Vagina (tissue), 2 donors: ENCODE measurements at places on chromosomes 7 and 10.

DNA sequence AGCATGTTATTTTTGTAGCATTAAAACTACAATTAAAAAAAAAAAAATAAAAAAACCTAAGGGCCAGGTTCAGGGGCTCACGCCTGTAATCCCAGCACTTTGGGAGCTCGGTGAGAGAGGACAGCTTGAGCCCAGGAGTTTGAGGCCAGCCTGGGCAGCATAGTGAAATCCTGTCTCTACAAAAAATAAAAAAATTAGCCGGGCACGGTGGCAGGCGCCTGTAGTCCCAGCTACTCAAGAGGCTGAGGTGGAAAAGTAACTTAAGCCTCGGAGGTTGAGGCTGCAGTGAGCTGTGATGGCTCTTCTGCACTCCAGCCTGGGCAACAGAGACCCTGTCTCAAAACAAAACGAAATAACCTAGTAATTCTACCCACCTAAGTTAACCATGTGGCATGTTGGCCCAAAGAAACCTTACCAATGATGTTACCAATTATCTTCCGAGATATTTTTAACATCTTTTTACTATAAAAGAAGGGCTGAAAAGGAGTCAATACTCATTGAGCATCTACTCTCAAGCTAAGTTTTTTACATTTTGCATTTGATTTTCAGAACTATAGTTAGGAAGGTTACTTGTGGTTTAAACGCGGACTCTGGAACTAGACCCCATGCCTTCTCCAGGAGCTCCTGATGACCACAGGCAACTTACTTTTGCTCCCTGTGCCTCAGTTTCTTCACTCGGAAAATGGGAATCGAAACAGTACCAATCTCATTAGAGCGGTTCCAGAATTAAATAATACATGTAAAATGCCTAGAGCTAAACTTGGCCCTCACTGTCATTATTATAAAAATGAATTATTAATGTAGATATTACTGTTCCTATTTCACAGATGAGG is 1.4 kb downstream of the ITGB1 start:
- no peak for DNase-seq

- DNase-seq = no peak
Observed at GRCh38 chr10:7598771-7599170, 68.0 kb downstream of the ITIH5 start.

- no peak for DNase-seq
Observed at GRCh38 chr10:35781643-35782035, 139.5 kb upstream of the FZD8 start.

DNA sequence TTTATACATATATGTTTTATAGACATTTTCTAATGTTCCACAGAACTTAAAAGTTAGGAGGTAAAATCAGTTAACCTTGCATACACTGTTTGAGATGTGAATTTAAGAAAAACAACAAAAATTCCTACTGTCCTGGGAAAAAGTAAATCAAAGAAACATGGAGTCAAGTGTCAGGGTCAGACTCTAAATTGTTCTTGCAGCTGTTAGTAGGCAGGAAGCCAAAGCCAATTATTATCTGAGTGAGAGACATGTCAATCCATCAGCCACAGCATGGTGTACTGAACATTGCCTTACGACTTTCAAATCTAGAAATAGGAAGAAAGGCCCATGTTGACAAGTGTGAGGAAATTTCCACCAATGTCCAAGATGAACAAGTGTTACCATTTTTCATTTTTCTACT is 461.2 kb upstream of the MBL2 start:
- no peak for DNase-seq

- DNase-seq = no peak
Observed at GRCh38 chr10:125157505-125157904, 2.9 kb downstream of the CTBP2 start.

DNA sequence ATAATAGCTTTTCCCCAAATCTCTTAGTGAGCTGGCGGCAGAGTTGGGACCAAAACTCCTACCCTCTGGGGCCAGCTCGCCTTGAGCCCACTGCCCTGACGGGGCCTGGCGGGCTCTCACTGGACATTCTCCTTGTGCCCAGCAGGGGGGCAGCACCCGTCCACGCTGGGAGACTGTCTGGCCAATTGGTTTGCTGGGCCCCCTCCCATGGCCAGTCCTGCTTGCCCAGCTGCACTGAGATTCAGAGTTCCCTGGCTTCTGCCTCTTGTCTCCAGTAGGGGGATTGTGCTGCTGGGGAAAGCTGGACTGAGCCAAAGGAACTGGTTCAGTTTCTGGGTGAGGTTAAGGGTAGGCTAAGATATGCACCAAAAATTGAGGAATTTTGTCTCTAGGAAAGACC is 59.8 kb downstream of the RAMP3 start:
- peak; percentile 49 for DNase-seq

DNA sequence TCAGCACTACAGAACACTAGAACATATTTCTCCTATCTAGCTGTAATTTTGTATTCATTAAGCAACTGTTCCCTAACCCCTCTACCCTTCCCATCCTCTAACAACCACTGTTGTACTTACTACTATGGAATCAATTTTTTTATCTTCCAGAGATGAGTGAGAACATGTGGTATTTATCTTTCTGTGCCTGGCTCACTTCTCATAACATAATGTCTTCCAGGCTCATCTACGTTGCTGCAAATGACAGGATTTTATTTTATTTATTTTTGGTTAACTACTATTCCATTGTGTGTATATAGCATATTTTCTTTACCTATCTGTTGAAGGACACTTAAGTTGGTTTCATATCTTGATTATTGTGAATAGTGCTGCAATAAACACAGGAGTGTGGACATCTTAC is 200.9 kb upstream of the CHRM2 start:
- no peak for DNase-seq

GRCh38 chr10:24010436-24010970 is 198.4 kb upstream of the KIAA1217 start:
- no peak for DNase-seq

GRCh38 chr10:133318494-133319127 is 9.9 kb downstream of the ZNF511 start:
- no peak for DNase-seq

DNA sequence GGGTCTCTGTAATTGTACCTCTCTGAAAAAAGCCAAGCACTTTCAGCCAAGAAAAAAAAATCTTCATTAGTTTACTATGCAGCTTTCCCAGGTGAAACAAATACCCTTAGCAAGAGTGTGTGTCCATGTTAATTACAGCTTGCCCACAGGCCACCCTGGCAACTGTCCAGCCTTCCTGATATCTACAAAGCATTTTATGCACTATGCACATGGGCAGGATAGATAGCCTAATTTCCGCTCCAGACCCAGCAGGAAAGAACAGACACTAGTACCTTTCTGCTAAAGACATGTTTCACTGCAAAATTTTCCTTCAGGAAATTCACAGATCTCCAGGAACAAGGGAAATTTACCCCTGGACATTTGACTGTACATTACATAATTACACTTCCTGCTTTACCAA is 24.4 kb downstream of the CACNA2D1 start:
- no peak for DNase-seq

GRCh38 chr7:84302949-84303348 is 108.4 kb upstream of the SEMA3A start:
- no peak for DNase-seq

DNA sequence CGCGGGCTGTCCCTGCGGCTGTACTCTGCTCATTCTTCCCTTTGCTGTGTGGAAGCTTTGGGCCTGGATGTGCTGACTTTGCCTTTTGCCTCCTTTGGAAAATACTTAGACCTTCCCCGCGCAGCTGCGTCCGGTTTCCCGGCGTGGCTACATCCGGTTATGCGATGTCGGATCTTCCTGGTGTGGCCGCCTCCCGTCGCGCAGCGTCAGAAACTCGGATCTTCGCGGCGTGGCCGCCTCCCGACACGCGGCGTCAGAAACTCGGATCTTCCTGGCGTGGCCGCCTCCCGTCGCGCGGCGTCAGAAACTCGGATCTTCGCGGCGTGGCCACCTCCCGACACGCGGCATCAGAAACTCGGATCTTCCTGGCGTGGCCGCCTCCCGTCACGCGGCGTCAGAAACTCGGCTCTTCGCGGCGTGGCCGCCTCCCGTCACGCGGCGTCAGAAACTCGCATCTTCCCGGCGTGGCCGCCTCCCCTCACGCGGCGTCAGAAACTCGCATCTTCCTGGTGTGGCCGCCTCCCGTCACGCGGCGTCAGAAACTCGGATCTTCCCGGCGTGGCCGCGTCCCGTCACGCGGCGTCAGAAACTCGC is 50.2 kb upstream of the SUN1 start:
- DNase-seq = no peak

DNA sequence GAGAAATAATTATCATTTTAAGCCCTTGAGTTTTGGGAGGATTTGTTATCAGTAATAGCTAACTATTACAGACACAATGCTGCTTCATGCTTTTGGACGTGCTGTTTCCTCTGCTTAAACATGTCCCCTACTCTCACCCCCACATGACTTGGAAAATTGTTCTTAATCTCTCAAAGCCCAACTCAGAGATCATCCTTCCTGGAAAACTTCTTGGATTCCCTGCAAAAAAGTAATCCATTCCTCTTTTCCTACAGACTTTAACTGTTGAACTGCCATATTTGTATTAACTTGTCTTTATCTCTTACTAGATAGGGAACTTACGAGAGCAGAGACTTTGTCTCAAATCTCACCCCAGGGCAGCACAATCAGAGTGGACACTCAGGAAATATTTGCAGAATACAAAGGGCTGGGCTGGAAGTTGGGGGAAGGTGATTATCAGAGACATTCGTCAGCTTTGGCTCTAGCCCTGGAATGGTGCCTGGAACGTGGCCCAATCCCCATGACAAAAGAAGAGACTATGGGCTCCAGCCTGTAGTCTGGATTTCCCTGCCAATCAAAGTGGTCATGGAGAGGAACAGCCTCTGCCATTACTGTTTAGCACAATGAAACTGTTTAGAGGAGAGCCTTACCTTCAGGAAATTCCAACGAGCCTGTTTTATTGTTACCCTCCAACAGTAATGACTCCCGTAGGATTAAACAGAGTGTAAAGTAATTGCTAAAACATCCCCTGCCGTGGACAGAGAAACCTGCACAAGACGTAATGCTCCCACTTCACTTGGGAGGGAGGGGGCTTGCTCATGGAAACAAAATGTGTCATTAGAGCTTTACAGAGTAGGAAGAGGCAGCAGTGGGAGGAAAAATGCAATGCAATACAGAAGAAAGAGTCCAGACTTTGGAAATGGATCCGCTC is 140.4 kb upstream of the AUTS2 start:
- DNase-seq = no peak

GRCh38 chr10:118873738-118874105 is 119.0 kb upstream of the CACUL1 start:
- DNase-seq = no peak

DNA sequence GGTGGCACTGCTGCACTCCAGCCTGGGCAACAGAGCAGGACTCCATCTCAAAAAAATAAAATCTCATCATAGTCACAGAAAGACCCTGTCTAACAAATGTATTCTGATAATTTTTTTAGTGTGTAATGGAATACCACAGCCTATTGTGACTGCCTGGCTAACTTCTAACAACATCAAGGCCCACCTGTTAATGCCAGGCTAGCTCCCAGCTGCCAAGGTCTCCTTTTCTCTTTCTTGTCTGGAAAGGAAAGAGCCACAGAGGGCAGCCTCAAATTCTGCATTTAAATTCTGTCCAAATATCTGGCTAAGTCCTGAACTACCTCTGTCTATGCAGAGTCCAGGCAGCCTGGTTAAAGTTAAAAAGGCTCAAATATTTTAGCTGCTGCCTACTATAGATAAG is 700.9 kb downstream of the MAGI2 start:
- DNase-seq = no peak

- no peak for DNase-seq
Observed at GRCh38 chr10:26157734-26158133, 58.8 kb upstream of the GAD2 start.

DNA sequence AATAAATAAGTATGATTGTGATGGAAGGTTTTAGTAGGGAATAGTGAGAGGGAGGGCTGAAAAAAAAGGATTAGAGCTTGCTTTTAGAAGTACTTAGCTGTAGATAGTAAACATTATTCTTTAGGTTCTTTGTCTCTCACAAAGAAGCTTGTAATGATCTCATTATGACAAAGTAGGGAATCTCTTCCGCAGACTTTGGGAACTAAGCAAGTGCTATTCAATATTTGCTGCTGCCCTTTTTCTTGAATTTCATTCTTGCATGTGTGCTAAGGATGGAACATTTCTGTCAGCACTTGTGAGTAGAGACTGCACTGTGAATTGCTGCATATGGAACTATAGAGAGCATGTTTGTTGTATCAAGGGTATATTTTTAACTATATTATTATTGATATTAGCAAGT is 173.4 kb downstream of the ST7 start:
- DNase-seq = no peak

DNA sequence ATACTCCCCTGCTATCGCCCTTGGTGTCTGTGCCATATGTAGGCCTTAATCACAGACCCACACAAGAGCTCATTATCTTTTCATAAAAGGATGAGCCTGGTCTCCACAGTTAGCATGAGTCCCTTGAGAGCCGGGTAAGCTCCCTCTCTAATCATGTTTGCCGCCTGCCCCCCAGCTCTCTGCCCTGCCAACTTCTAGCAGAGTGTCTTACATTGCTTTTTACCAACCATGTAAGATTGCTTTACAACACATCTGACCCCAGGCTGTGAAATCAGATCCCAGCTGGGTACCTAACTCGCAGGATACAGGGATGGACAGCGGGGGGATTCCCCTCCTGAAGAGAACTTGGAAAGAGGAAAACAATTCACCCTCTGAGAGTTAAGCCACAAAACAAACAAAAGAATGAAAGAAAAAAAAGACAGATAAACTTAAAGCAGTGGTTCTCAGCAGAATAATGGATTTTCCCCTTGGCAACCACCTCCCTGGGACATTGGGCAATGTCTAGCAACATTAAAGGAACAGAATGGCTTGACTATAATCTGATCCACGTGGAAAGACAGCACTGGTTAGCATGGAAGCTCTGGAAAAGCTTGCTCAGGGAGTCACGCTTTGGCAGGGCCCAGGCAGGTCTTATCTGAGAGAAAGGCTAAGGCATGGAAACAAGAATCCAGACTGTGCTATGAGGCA is 39.4 kb upstream of the ATOH7 start:
- no peak for DNase-seq

DNA sequence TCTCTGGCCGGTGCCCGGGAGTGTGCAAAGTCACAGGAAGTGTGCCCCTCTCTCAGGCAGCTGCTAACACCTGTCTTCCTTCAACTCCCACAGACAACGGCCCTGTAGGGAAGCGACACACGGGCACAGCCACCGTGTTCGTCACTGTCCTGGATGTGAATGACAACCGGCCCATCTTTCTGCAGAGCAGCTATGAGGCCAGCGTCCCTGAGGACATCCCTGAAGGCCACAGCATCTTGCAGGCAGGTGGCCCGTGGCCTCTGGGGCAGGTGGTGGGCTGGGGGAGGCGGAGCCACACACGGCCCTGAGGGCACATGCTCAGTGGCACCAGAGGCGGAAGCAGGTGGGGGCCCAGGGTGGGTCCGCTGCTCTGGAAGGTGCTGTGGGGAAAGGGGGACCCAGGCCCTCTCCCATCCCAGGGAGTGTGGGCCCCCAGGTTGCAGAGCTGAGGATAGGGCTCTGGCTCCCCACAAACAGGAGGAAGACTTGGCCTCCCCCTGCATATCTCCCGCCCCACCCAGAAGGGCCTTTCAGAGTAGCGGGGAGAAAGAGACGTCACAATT is 6.9 kb downstream of the C10orf105 start:
- no peak for DNase-seq

- DNase-seq = no peak
Observed at GRCh38 chr10:83764666-83765065, 374.6 kb upstream of the GHITM start.

- DNase-seq = no peak
Observed at GRCh38 chr7:30963842-30964241, at the start of gene GHRHR. Gene GHRHR (plus strand): TSS chr7:30963953. CDS start chr7:30964069, 116 bp downstream.

GRCh38 chr7:44057181-44057848 is 8.1 kb downstream of the PGAM2 start:
- no peak for DNase-seq
